Hematopoietic multipotent progenitor cell treated with erythropoietin and hydrocortisone succinate and interleukin-3 and kit ligand, for 4 days (in vitro differentiated cells): ENCODE measurements at places on chromosomes 7 and 10.

DNA sequence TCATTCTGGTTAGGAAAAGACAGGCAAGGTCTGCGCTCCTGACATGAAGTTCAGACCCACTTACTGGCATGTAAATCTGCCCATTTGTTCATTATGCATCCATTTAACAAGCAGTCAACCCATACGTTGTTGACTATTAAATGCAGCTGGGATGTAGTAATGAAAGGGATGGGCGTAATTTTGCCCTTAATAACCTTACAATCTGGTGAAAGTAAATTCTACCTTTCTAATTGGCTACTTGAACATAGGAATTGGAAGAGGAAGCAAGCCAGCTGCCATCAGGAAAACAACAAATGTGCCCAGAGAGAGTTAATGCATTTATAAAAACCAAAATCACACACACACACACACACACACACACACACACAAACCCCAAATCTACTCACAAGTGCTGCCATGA lies 170.2 kb upstream of the PITRM1 start:
- DNase-seq, result no peak

DNA sequence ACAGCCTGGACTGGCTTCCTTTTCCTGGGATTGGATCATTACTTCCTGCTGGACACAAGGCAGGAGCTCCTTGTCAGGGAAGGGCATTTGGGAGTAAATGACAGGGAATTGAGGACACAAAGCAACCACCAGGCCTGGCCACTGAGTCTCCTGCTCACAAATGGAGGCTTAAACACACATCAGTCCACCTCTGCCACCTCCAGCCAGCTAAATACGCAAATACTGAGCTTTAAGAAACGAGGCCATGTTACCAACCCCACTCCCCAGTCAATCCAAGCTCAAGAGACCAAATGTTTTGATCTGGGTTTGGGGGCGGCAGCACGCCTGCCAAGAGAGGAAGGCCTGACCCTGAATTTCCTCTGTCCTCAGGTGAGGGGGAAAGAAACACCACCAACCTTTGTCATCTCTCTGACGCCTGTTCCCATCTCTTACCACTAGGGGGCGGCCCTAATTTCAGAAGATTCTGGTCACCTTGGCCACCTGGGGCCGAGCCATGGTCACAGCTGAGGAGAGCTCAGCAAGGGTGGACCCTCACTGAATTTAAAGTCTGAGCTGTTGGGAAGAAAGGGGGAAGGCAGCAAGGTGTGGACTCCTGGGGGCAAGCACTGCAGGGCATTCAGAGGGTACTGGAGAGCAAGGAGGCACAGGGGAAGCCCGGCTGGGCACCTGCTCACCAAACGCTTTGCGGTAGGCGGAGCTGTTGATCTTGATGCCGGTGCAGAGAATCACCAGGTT lies 16.5 kb downstream of the AIFM2 start:
- DNase-seq, result peak; percentile 66

DNA sequence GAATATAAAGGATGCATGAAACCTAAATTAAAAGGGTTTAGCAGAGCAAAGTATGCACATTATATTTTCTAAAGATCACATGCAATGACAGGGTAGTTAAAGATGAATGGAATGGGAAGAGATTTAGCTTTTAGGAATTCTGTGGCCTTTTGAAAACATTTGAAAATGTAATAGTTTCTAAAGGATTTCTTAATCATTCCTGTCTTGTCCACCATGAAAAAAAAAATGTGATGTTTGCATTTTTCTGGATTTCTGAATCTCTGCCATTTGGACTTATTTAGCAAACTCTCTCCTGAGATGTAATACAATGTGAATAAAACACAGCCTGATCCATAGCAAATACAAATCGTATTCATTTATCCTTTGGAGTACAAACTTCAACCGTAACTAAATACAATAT lies 126.6 kb upstream of the RAB11FIP2 start:
- DNase-seq, result no peak

GRCh38 chr10:87593702-87594101 lies 66.0 kb upstream of the PAPSS2 start:
- no peak for DNase-seq

DNA sequence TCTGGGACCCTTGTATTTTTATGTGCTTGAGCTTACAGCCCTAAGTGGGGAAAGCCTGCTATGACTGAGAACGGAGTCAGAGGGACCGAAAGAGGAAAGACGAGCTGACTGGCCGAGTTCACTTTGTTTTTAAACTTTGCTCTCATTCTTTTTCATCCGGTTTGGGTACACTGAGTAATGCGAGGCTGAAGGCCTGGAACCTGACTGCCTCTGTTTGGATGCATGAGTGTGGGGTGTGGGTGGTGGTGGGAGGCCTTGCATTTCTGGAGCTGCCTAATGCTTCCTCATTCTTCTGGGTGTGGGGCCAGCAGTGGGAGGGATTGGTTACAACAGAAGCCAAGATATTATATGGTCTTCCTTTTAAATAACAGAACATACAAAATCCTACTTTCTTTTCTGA lies 155.5 kb downstream of the BUB3 start:
- DNase-seq, result no peak

DNA sequence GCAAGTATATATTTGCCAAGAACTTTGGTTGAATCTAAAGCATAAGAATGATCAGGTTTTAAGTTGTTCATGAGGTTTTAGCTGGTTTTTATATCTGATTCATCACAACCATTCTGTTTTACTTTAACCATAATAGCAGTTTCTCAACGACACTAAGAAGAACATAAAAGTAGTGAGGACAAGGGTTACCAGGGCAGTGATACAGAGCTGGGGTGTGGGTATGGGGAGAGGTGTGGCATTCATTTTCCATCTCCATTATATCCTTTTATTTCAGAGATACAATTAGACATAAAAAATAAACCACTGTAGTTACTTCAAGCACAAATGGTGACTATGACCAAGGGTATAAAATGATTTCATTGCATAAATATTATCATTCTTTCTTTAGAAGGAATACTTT lies 149.8 kb upstream of the STEAP4 start:
- DNase-seq, result no peak

DNA sequence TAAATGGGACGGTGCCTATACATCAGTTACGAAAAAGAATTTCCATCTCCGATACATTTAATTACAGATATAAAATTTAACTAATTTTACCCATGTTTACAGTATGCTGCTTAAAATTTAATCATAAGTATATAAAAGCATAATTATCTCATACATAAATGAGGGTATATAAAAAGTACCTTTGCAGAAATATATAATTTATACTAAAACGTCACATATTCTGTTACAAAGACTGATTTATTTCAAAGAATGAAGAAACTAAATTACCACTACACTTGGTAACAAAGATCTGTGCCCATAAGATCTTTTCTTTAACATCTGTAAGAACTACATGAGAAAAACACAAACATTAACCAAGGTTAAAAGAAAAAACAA lies 2.8 kb downstream of the DOCK4 start:
- no peak for DNase-seq

DNA sequence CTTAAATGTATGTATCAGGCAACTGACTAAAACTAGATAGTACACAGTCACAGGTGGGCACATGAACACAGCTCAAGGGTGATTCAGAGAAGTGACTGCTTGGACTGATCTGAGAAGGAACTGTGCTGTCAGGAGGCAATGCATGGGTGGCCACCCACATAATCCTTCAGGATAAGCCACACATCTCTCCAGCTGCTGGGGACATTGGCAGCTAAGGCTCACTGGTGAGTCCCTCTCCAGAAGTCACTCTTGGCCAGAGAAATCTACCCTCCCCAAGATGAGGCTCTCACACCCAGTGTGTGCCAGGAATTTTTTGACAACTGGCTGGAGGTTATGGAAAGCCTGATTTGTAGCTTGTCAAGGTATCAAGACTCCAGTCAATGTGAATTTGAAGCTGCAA lies 302.4 kb upstream of the NEBL start:
- DNase-seq, result no peak
